Activated CD4-positive, CD25-positive, alpha-beta regulatory T cell treated with anti-CD3 and anti-CD28 coated beads, Interleukin-2, amount 50 U/mL, for 16 hours (primary cell): ENCODE measurements at places on chromosomes 1 and 21.

DNA sequence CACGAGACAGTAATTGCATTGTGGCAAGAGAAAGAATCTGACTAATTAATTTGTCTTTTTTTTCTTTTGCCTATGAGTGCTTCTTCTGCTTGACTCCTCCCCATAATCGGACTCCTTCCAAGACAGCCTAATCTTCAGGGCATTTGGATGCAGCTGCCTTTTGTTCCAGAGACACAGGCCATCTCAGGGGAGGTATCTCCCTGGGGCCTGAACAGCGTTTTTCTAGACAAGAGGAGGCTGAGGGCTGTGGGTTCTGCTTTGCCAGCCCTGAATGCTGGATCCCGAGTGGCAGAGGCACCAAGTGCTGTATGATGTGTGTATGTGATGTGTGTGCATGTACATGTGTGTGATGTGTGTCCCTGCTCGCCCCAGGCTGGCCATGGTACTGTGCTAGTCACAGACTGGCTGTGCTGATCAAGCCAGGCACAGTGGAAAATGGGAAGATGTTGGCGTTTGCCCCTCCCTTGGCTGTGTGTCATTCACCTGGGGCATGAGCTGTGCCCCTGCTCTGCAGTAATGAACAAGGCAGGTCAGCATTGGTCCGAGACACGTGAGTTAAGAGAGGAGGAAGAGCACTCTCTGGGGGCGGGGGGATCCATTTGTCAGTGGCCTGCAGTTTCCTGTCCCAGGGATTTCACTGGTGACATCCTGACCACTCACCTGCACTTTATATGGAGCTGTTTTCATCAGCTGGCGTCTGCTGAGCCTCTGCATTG lies 77.2 kb downstream of the ADARB1 start:
- DNase-seq: no peak

- DNase-seq: no peak
Measured at GRCh38 chr21:38825921-38826320, 20.2 kb downstream of the ETS2 start.

- no peak for DNase-seq
Measured at GRCh38 chr1:197984289-197984688, 67.1 kb downstream of the LHX9 start.

GRCh38 chr1:98098473-98098872 lies 177.6 kb upstream of the DPYD start:
- no peak for DNase-seq

GRCh38 chr1:32142446-32143301 lies 34.8 kb downstream of the KPNA6 start:
- DNase-seq: no peak

GRCh38 chr1:109889094-109889493 lies 21.6 kb upstream of the CSF1 start:
- no peak for DNase-seq

- no peak for DNase-seq
Measured at GRCh38 chr1:245715291-245715701, 560.5 kb downstream of the KIF26B start.

GRCh38 chr1:244328476-244328875 lies 123.2 kb downstream of the ADSS2 start:
- no peak for DNase-seq

DNA sequence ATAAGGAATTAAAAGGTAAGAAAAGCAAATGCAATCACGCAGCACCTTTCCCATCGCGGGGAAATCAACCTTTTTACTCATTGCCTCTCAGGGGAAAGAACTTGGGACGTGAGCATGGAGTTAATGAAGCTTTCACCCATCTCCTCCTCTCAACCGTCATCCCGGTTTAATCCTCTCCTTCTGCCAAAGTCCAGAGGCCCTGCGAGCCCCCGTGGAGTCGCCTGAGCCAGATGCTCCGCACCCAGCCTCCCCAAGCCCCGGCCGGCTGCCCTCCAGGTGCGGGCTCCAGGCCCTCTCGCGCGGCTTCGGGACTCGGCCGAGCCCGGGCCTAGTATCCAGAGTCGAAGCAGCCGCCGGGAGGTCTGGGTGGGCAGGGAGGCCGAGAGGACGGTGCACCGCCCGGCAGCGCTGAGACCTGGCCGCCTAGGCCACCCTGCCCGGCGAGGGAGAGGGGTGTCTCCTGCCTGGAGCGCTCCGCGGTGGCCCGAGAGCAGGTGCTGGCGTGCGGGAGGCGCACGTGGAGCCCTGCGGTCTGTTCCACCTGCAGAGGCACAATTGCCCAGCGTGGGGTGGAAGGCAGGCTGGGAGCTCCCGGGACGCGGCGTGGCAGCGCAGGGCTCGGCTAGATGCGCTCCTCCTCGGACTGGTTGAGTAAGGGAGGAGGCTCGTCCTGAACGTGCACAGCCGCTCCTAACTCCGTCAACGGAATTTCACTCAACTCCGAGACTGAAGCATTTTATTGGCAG lies 218.5 kb downstream of the SDCCAG8 start:
- DNase-seq: no peak

GRCh38 chr1:109263234-109263596 lies 13.9 kb downstream of the CELSR2 start:
- no peak for DNase-seq

DNA sequence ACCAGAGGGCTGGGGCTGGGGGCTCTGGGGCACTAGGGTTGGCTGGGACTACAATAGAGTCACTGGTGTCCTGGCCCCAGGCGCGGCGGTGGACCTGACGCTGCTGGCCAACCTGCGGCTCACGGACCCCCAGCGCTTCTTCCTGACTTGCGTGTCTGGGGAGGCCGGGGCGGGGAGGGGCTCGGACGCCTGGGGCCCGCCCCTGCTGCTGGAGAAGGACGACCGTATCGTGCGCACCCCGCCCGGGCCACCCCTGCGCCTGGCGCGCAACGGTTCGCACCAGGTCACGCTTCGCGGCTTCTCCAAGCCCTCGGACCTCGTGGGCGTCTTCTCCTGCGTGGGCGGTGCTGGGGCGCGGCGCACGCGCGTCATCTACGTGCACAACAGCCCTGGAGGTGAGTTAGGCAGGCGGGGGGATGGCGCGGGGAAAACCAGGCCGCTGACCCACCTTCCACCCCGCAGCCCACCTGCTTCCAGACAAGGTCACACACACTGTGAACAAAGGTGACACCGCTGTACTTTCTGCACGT lies 4.1 kb downstream of the TIE1 start:
- DNase-seq: no peak

DNA sequence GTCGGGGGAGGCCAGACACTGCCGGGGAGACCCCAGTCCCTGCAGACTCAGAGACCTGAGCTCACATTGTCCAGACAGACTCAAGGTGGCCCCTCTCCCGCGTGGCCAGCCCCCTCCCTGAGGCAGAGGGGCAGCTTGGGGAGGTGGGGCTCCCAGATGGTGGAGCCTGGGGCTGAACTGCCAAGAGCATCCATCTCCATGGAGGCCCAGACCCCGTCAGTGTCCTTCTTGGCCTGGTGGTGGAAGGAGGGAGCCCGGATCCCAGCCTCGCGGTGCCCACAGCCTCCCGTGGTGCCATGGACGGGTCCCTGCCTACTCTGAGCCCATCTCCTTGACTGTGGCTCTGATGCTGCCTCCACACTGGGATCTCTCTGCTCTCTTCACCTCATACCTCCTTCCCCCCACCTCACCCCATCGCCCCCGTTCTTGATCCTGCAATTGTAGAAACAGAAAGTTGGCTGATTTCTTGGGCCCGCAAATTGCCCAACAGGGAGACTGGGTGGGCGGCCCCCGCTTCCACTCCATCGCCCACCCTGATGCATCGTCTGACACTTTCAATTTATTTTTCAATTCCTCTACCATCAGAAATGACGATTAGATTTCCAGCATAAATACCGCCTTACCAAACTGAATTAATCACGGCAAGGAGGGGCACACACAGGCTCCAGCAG lies 348.9 kb downstream of the MATN1 start:
- no peak for DNase-seq

DNA sequence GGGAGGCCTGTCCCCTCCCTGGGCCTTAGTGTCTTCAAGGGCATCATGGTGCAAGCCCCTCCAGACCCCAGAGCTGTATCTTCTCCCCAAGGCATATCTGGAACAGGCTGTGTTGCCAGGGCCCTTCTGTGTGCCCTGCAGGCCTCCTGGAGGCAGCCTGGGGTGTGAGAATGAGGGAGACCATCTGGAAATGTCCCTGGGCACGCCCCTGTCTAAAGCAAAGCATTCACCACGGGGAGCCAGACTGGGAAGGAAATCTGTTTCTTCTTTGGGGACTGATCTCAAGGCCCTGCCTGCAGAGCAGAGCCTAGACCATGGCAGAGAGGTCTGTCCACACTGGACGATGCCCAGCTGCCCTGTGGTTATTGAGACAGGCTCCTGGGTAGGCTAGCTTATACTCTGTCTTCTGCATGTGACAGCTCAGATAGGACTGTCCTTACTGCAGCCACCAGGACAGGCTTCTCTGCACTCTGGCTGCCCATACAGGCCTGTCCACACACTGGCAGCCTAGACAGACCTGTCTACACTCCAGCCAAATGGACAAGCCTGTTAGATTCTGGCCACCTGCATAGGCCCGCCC lies 24.6 kb downstream of the PODN start:
- DNase-seq: no peak

DNA sequence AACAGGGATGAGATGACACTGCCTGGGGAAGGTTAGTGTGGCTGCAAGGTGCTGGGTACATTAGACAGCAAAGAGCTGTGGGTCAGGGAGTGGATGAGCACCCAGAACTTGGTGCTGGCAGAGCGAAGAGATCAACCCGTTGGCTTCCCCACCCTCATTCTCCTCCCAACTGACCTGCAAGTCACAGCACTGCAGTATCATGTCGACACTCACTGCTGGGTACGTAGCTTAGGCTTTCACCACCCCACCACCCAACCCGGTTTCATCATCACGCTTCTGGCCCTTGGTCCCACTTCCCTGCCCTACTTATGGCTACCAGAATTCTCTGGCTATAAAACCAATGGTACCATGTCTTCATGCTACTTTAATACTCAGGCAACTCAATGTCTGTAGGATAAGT lies 73.6 kb upstream of the LYST start:
- DNase-seq: no peak

- DNase-seq: no peak
Measured at GRCh38 chr1:217553949-217554509, 76.9 kb downstream of the GPATCH2 start.

DNA sequence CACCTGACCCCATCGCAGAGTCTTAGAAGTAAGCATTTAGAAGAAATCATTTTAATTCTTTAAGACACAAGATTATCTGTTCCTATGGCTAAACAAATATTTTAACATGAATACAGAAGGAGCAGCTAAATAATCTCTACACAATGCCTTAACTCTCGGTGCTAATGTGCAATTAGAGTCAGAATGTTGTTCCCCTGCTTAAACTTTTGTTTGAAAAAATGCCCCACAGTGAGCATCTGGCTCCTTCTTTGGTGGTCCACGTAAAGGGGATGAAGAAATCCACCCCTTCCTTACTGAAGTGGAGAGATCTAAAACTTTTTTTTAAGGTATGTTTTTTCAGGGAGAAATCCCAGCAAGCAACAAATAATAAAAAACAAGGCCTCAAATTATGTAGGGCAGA lies 55.2 kb downstream of the SLC45A1 start:
- DNase-seq: no peak

- no peak for DNase-seq
Measured at GRCh38 chr1:70361727-70362398, 7.3 kb upstream of the ANKRD13C start.

DNA sequence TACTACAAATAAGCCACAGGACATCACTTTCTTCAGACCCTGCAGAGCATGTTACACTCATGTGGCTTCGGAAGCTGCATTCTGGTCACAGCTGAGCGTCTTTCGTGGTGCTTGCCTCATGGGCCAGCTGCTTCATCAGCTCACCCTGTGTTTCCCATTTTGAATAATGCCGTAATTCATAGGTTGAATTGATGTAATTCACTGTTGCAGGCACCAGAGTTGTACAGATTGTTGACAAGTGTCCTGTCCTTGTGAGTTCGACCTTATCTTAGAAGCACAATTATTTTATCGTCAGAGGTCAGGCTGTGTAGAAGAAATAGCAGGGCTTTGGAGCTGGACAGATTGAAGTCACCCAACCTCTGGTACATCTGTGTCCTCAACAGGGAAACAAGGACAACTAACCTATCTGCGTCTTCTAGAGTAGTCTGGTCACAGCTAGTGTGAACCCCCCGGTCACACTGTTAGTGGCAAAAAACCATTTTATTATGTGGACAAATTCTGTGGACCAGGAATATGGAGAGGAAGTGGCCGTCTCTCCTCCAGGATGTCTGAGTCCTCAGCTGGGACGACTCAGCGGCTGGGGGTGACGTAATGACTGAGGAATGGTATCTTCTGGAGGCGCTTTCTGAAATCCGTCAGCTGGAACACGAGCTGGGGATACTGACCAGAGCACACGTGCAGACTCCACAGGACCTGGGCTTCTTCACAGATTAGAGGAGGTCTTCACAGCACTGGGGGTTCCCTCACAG lies 17.8 kb downstream of the PKNOX1 start:
- DNase-seq: no peak

GRCh38 chr1:185412385-185413087 lies 95.5 kb upstream of the IVNS1ABP start:
- no peak for DNase-seq

- no peak for DNase-seq
Measured at GRCh38 chr1:101242324-101243050, 5.7 kb downstream of the S1PR1 start.

DNA sequence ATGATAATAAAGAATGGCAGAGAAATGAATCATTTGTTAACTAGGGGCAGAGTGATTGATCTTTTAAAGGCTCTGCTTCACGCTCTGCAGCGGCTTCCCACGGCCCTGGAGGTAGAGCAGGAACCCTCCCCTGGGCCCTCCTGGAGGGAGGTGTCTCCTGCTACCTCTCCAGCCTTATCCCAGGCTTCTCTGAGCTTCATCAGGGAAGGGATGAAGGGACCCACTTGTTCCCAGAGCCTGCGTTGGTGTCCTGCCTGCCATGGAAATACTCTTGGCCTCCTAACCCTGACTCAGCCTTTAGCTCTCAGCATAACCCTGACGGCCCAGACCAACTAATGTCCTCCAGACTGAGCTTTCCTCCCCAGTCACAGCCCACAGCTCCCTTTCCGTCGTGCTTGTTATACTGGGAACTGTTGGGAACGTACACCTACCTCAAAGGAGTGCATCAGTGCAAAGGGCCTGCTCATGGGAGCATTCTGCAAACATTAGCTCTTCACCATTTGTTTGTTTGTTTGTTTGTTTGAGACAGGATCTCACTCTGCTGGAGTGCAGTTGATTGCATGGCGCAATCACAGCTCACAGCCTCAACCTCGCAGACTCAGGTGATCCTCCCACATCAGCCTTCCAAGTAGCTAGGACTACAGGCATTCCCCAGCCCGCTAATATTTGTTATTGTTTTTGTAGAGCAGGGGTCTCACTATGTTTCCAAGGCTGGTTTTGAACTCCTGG lies 17.4 kb upstream of the HNRNPU start:
- DNase-seq: no peak

DNA sequence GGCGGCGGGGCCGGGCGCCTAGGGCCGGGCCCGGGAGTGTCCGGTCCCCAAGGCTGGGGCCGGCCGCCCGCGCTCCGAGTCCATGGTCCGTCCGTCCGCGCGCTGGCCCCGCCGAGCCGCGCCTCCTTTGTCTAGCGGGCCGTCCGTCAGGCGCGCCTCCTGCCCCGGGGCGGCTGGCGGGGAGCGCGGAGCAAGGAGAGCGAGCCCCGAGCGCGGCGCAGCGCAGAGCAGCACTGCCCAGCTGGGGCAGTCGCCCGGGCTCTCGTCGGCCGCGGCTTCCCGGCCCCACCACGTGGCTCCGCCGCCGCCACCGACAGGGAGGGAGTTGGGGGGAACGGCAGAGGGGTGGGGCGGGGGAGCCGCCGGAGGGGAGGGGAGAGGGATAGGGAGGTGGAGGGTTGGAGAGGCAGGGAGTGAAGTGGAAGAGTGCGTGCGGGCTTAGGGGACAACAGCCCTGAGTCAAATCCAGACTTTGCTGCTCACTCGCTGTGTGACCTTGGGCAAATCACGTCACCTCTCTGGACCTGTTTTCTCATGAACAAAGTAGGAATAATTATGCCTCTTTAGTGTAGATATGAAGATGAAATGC lies at the start of gene NKAIN1:
Gene NKAIN1 (minus strand): TSS at position 235 of the 589 bp plus-strand sequence. CDS start 340 bp downstream, outside the sequence.
- no peak for DNase-seq
